ENCODE measurements at places on chromosomes 12 and 14. TPM values are rescaled to one million over a fixed set of nuclear protein-coding genes. Genes with fewer than 3 reads are reported as not detected.

- DNase-seq, result no peak
Observed at GRCh38 chr12:132881818-132882217, 5.6 kb downstream of the CHFR start.

GRCh38 chr12:52632656-52633055, 14.3 kb upstream of the KRT73 start:
- DNase-seq, result no peak

- DNase-seq, result no peak
Observed at GRCh38 chr14:53265025-53265424, 111.9 kb upstream of the DDHD1 start.

DNA sequence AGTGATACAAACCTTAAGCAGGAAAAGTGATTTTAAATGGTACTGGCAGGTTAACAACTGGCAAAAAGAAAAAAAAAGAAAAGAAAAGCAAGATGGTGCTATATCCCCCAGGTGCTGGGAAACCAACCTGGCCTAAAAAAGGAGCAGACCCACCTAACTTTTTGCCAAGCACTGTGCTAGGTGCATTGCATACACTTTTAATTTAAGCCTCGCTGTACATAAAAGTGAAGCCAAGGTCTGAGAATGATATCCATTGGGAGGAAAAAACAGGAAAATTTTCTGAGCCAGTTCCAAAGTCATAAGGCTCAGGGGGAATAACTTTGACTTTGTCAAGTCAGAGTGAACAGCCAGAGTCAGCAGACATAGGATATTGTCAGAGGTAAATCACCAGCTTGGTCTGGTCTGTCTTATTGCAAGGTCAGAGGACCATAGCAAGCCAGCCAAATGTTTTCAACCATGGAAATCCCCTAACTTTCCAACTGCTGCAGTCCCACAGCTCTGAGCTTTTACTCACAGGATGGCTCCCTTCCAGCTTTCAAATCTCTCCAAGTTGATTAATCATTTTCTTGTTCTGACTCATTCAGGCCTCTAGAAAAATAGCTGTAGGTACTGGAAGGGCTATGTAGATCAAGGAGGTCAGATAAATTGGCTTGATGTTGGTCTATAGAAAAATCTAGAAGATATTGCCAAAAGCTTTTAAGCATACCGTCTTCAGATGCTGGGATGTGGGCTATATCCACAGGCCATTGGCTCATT, 412.9 kb downstream of the RAD51B start:
- DNase-seq, result peak; percentile 99

GRCh38 chr12:104986022-104986941, at the start of gene NOPCHAP1:
NOPCHAP1 (plus strand) TSS chr12:104986316; CDS start chr12:104986353, 37 bp downstream.
- peak; percentile 48 for DNase-seq

DNA sequence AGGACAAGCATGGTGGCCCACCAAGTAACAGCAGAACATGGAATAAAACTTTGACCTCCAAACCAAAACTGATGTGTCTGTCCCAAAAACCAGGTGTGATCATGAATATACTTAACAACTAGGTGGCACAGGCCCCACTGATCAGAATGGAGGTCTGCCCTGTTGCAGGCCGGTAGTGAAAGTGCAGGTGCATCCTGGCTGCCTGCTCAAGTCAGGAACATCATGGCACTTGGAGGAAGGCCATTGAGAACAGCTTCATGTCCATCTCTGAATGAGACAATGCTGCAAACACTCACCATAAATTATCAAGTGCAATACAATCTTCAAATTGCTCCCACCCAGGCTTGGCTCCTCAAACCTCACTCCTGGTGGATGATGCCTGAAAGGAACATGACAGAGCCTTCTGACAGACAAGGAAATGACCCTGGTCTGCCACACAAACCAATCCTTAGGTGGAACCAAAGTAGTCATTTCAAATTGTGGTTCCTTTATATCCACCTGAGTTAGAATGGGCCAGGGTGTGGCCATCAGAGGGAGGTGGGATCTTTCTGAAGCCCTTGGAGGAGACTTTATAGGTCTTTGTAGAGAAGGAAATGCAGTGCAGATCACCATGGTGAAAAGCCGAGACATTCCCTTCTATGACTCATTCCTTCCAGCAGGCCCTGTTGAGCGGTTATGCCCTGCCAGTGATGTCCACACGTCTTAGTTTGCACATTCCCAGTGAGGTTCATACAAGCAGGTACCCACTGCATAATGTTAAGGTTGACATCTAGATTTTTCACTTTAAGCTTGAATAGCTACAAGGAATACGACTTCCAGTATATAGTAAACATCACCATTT, 36.0 kb downstream of the EGLN3 start:
- DNase-seq, result peak; percentile 75

DNA sequence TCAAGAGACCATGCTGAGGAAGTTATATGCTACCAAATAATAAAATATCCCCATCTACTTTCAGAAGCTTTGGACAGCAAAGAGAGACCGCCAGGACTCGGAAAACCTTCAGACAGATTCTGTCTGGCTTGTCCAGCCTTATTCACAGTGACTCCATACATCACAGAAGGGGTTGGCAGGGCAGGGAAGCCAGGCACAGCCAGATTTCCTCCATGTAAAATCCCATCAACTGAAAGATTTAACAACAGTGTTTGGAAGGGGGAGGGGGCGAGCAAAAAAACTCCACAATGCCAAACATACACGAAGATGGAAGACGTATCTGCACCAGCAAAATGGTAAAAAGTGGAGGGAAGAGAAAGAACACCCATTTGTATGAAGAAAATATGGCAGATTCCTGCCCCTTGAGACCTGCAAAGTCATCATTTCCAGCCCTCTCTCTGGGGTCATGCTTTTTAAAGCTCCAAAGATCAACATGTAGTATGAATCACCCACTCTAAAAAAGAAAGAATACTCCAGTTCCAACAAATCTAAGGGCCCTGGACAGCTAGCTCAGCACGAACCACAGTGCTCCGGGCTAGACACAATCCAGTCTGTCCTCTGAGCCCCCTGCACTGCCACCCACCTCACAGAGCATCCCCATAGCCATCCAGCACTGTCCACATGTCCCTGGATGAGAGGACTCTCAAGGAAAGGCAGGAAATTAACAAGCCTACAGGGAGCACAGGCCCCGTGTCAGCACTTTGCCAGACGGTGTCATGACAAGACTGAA, 116.4 kb downstream of the DICER1 start:
- DNase-seq, result no peak

DNA sequence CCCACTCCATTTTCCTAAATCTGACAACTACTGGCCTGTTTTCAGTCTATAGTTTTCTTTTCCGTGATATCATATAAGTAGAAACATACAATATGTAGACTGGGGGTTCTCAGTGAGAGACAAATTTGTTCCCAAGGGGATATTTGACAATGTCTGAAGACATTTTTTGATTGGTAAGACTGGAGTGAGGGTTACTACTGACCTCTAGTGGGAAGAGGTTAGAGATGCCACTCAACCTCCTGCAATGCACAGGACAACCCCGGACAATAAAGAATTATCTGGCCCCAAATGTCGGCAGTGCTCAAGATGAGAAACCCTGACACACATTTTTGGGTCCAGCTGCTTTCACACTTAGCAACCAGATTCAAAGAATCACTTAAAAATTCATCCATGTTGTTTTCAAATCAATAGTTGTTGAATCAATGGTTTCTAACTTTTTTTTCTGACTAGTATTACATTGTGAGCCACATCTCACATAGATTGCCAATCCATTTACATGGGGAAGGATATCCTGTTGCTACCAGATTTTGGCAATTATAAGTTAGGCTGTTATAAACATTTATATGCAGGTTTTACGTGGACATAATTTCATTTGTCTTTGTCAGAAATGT, 307.1 kb downstream of the RPL10L start:
- DNase-seq, result no peak

GRCh38 chr14:59360923-59361794, 104.0 kb downstream of the GPR135 start:
- peak; percentile 15 for DNase-seq

GRCh38 chr12:47650469-47650868, 55.4 kb downstream of the RPAP3 start:
- no peak for DNase-seq

GRCh38 chr12:30823156-30823699, 68.5 kb upstream of the CAPRIN2 start:
- DNase-seq, result no peak

DNA sequence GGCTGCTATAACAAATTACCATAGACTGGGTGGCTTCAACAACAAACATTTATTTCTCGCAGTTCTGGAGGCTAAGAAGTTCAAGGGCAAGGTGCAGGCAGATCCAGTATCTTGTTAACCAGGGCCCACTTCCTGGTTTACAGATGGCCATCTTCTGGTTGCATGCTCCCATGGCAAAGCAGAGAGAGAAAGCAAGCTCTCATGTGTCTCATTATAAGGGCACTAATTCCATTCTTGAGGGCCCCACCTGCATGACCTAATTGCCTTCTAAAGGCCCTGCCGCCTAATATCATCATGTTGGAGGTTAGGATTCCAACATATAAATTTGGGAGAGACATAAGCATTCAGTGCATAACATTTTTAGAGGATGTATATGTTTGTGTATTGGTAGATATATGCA, 280.1 kb upstream of the TMPO start:
- no peak for DNase-seq

DNA sequence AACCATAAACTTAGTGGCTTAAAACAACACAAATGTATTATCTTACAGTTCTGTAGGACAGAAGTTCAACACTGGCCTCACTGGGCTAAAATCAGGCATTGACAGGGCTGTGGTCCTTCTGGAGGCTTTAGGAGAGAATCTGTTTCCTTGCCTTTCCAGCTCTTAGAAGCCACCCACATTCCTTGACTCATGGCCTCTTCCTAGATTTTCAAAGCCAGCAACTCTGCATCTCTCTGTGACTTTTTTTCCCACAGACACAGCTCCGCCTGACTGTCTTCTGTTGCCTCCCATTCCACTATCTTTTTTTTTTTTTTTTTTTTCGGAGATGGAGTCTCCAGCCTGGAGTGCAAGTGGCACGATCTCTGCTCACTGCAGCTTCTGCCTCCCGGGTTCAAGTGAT, 11.8 kb upstream of the NFATC4 start:
- no peak for DNase-seq

DNA sequence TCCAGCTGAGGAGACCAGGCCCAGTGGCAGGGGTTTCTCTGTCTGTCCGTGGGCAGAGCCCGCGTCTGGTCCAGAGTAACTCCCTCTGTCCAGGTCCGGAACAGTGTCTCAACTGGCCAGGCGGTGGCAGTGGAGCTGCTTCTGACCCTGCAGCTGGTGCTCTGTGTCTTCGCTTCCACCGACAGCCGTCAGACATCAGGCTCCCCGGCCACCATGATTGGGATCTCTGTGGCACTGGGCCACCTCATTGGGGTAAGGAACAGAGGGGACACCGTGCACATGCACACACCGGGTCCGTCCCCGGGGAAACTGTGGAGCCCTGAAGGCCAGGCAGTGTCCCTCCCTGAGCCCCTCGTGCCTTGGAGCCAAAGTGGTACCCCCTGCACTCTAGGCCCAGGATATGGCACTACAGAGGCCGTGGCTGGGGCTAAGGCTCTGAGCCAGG, 1.5 kb downstream of the AQP6 start:
- DNase-seq, result peak; percentile 33

DNA sequence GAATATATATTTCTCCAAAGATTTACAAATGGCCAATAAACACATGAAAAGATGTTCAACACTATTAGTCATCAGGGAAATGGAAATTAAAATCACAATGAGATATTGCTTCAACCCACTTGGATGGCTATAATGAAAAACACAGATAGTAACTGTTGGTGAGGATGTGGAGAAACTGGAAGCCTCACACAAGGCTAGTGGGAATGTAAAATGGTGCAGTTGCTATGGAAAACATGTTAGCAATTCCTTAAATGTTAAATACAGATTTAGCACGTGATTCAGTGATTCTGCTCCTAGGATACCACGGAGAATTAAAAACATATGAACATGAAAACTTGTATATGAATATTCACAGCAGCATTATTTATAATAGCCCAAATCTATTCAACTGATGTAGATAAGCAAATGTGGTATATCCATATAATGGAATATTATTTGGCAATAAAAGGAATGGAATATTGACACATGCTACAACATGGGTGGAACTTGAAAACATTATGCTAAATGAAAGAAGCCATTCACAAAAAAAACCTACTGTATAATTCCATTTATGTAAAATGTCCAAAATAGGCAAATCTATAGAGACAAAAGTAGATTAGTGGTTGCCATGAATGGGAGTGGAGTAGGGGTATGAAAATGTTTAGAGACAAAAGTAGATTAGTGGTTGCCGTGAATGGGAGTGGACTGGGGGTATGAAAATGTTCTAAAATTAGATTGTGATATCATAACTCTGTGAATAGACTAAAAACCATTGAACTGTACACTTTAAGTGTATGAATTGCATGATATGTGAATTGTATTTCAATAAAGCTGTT, 227.1 kb upstream of the DDHD1 start:
- no peak for DNase-seq

GRCh38 chr14:83779266-83779665, 1750.7 kb upstream of the FLRT2 start:
- no peak for DNase-seq

- peak; percentile 35 for DNase-seq
Observed at GRCh38 chr14:105292826-105293711, 7.7 kb downstream of the BRF1 start.

DNA sequence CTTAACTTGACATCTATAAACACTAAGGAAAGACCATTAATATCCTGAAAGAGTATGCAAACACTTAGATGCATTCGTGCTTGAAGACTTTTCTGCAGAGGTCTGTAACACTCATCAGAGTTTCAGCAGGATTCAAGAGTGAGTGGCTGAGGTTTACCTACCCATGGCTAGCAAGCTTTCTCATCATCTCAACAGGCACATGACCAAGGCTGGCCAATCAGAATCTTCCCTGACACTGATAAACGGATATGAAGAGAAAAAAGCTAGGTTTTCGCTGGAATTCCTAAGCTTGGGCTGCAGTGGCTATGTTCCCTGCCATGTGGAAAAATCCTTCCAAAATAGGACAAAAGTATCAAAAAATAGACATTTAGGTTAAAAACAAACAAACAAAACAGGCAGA, 162.1 kb upstream of the USP15 start:
- no peak for DNase-seq

DNA sequence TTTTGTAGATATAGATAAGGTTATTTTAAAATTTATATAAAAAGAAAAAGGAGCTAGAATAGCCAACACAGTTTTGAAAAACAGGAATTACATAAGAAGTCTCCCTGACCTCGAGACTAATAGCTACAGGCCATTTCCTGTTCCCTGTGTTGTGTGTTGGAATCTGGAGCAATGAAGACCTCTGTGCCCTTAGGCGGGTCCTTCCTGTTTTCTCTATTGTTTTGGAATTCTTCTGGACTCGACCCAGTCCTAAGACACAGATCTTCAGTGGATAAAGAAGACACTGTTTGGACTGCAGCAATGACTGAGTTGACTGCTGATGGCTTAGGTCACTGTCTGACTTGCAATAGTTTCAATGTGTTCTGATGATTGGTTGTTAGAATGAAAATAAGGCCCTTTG, 26.2 kb downstream of the SNRPF start:
- peak; percentile 11 for DNase-seq

GRCh38 chr12:107912421-107913004, 138.0 kb downstream of the ASCL4 start:
- no peak for DNase-seq

The NKX2-1 gene
- not detected for total RNA-seq

The ZNF891 gene
- total RNA-seq, result 0.53 TPM

The AQP2 gene
- total RNA-seq, result not detected

The ESYT1 gene
- total RNA-seq, result 313 TPM

The KLRF1 gene
- total RNA-seq, result 0.11 TPM

The SYCP3 gene
- total RNA-seq, result under 0.01 TPM

The CCDC88C gene
- total RNA-seq, result 21.2 TPM

The KCNA1 gene
- not detected for total RNA-seq

The RNASE2 gene
- not detected for total RNA-seq

The PLEKHD1 gene
- total RNA-seq, result under 0.01 TPM

The TOMM20L gene
- not detected for total RNA-seq

Data from pulmonary artery endothelial cell (primary cell).